ENCODE measurements at places on chromosomes 7 and 10. TPM values are rescaled to one million over a fixed set of nuclear protein-coding genes. Genes with fewer than 3 reads are reported as not detected.

HDAC9 gene
- 9.4 TPM for total RNA-seq

TECTB gene
- not detected for total RNA-seq

DNA sequence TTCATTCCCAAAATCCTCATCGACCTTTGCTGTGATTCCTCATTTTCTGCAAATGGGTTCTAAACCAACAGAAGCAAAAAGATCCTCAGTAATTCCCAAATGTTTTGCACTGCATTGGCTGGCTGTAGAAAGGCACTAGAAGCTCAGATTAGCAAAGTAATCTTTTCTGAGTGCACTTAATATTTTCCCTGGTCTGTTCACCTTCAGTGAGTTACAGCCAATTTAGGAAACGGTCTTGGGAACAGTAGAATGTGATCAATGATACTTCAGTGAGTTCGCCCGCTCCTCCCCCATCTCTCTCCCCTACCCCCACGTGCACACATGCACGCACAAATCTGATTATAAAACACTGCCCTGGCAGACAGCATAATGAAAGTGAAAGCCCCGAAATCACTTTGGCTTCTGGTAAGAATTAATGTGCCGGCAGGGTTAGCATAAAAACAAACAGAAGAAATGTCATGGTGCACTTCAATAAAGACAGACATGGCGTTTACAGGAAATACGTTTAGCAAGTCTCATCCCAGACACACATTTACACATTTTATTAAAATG is 201.3 kb upstream of the CDCA7L start:
- DNase-seq, result no peak

DNA sequence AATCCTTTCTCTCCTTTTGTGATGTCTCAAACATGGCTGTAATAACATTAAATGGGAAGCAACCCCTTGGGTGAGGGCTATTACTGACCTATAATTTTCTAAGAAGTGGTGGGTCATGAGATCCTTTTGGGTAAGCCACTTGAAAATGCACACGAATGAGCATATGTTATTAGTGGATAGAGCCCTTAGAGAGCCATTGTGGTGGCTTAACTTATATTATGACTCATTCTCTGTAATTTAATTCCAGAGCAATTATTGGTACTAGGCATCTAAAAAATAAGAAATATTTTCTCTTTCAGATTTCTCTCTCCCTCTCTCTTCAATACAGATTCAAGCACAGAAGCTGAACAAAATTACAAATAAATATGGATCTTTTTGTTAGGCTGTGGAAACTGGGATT is 1177.4 kb upstream of the PHF14 start:
- no peak for DNase-seq

HSPA12A gene
- 6.9 TPM for total RNA-seq

TCAF2 gene
- total RNA-seq, result 0.31 TPM

CYP2C18 gene
- total RNA-seq, result 0.13 TPM

- peak; percentile 58 for DNase-seq
These were observed 27.3 kb downstream of the HYAL4 start for GRCh38 chr7:123871998-123872867.

CCL24 gene
- total RNA-seq, result not detected

NPFFR1 gene
- 0.06 TPM for total RNA-seq

DNA sequence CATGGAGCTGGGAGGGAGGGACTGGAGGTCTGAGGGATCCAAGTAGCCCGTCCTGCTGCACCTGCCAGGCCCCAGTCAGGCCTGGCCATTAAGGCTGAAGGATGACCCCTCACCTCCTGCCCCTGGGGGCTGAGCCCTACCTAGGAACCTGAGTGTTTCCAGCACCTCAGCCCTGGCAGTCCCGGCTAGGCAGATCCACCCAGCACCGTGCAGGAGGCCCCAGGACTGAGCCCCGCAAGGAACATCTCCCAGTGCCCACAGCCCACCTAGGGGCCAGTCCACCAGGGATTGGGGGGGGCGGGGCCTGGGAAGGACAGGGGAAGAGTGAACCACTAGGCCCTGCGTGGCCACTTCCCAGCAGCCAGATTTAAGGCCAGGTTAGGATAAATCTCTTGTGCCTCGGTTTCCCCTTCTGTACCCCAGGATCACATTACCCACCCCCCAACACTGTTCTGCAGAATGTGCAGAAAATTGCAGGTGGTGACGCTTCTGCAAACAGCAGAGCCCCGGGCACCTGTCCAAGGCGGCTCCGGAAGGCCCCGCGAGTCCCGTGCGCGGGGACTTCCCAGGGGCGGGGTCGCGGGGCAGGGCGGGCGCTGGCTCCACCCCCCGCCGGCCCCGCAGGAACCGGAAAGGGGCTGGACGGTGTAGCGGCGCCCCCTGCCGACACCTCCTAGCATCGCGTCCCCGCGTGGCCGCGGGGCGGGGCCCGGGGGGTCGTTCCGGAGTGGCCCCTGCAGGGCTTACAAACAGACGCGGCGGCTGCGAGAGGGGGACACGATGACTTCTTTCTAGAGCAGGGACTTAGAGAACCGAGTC is 55.9 kb downstream of the PWWP2B start:
- DNase-seq, result peak; percentile 98

- no peak for DNase-seq
These were observed 24.5 kb downstream of the FAM171A1 start for GRCh38 chr10:15346440-15347141.

NUTM2E gene
- 0.28 TPM for total RNA-seq

- DNase-seq, result no peak
These were observed 204.9 kb upstream of the FRMD4A start for GRCh38 chr10:14535457-14536130.

SLC39A12 gene
- not detected for total RNA-seq

FGL2 gene
- total RNA-seq, result not detected
